ENCODE measurements at places on chromosomes 11 and 22.

- peak; percentile 7 for DNase-seq
These were observed 55.1 kb downstream of the MTMR3 start for GRCh38 chr22:29937940-29938693.

DNA sequence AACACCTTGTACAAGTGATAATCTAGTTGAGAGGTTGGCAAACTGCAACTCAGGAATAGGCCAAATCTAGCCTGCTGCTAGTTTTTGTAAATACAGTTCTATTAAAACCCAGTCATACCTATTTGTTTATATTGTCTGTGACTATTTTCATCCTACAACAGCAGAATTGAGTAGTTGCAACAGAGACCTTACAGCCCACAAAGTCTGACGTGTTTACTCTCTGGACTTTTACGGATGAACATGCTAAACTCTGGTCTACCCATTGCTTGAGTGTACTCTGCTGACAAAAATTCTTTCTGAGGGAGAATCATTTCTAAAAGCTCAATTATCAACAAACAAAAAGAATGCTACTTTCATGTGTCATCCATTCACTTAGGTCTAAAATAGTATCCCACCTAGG, 287.0 kb downstream of the DYNC2H1 start:
- no peak for DNase-seq

- peak; percentile 69 for DNase-seq
These were observed 116.8 kb downstream of the MED15 start for GRCh38 chr22:20624161-20624616.

DNA sequence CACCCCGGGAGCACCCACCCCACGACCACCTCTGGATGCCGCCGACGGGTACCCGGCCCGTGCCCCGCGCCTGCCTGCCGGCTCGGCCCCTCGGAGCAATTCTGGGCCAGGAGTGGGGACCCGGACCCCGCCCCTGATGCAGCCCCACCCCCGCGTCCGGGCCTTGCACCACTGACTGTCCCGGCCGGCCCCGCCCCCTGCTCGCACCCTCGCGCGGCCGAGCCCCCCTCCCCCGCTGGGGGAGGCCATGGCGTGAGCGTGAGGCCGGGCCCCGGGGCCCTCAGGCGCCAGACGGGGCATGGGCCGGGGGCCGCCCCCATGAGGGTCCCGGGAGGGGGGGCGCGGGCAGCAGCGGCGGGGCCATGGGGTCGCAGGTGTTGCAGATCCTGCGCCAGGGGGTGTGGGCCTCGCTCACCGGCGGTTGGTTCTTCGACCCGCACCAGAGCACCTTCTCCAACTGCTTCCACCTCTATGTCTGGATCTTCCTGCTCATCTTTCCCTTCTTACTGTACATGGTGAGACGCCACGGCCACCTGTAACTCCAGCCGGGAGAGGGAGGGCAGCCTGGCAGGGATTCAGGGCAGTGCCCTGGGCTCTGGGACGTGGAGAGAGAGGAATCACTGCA, 486 bp downstream of the PCNX3 start:
- DNase-seq, result peak; percentile 47

All from stimulated activated CD8-positive, alpha-beta memory T cell treated with anti-CD3 and anti-CD28 coated beads, Interleukin-15, amount 100 ng/mL, for 48 hours (primary cell).